ENCODE measurements at places on chromosomes 2 and 18.

DNA sequence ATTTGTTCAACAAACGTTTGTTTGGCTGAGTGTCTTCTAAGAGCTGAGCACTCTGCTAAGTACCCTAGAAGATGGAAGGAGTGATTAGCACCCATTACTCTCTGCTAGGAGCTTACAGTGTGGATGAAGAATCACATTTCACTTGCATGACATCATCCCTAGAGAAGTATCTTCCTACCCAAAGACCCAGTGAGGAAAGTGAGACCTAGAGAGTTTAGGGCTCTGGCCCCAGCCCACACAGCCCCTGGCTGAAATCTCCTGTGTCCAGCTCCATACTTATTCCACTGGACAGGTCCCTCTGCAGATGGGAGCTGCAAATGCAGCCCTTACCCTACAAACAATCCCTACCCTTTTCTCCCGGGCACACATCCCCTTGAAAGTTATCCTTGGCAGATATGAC, 26.8 kb upstream of the EPAS1 start:
- DNase-seq: no peak

- DNase-seq: no peak
Observed at GRCh38 chr2:238771218-238771617, 76.7 kb upstream of the TWIST2 start.

DNA sequence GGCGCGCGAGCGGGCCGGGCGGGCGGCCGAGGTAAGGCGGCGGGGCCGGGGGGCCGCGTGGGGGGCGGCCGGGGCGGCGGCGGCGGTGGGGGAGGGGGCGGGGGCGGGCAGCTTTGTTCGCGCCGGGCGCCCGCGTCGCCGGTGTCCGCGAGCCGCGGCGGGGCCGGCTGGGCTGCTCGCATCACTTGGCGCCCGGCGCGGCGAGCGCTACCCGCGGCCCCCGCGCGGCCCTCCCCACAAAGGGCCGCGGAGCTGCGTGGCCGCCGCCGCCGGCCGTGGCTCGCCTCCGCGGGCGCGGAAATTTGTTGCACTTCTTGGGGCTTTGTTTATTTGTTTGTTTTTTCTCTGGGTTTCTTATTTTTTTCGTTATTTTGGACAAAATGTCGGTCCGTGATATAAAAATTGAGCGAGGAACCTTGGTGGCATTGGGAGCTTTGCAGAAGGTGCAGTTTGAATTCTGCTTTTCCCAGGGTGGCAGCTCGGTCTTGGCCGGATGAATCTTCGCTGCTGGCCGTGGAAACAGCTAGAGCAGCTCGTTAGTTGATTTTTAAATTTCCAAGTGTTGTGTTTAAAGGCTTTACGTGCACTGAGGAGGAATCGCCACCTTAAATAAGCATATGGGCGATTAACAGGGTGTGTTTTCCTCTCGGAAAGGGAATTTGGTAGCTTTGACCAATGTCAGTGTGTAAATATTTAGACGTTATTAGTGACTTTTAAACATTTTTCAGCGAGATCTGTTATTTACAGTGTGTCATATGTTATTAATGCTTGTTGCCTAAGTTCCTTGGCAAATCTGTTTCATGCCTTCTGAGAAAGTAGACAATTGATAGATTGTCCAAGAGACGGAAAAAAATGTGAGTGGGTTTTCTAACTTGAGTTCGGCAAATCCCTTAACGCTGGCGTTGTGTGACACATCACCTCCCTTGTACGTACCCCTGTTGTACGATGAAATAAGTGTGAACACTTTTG, 822 bp downstream of the UBE2E3 start:
- DNase-seq: no peak

- DNase-seq: no peak
Observed at GRCh38 chr2:7994397-7994951, 687.4 kb upstream of the ID2 start.

DNA sequence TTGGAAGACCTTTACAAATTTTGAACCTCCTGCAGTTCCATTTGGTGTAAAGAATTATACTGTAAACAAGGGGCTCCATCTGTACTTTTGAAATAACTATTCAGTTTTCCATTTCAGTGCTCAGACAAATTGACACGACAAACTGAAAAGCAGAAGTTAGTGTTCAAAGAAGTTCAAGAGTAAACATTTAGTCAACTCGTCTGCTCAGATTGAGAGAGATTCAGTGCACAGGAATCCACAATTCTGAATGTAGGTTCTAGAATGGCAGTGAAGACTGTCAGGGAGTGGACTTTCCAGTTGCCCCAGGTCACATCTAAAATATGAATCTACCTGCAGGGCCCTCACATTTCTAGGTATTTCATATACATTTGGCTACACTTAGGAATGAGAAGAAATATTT, 322.3 kb upstream of the TCF4 start:
- no peak for DNase-seq

GRCh38 chr2:134527381-134527780, 191.4 kb downstream of the TMEM163 start:
- DNase-seq: no peak
